ENCODE measurements at places on chromosomes 2 and 18.

GRCh38 chr2:232838406-232838874 lies 31.6 kb upstream of the SNORC start:
- DNase-seq: no peak

DNA sequence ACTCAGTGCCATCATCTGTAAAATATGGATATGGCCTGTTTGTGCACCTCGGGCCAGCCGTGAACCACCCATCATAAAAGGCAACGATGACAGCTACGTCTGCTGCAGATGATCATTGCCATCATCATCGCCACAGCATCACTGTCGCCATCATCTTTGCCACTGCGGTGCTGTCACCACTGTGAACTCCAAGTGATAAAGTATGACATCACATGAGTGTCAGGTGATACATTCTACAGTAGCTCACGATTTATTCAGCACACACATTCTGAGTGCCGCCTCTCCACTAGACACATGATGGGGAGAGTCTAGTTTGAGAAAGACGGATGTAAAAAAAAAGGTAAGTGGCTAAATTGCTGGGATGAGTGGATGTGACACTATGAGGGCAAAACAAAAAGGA lies 755.4 kb upstream of the RAB6C start:
- DNase-seq: no peak

DNA sequence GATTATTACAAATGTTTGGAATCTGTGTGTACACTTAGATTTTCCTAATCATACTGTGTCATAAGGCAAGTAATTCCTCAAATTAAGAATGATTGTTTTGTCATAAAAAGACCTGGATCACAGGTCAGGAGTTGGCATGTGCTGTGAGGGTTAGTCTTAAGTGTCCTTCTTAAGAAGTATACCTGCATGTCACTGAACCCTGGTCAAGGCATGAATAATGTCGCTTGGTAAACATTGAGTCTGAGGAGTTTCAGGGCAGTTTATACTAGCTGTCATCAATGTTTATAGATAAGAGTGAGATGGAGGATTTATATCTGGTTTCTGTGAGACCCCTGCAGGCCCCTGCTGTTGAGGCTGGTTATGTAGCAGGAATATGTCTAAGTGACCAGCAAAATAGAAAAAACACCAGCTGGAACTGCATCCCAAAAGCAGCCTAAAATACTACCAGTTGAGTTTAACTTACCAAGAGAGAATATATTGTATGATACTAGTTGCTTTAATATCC lies 112.0 kb upstream of the NOSTRIN start:
- no peak for DNase-seq

DNA sequence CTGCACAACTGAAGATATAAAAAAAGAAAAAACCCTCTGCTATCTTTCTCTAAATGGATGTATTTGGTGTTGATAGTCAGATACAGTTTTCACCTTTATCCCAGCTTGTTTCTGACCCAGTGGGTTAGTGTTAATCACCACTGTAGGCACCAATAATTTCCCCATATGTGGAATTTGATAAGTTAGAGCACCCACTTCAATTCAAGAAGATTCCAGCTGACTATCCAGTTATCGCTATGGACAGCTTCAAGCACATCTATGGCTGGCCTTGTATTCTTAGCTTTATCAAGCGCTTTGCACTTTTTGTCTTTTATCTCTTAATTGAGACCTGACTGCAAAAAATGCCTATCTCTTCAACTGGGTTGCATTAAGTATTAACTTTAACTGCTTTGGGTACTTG lies 200.4 kb downstream of the NR4A2 start:
- no peak for DNase-seq

Data from urinary bladder (tissue), 4 donors.